ENCODE measurements at places on chromosomes 2 and 18. TPM values are rescaled to one million over a fixed set of nuclear protein-coding genes. Genes with fewer than 3 reads are reported as not detected.

Gene TUBA3E
- not detected for polyA plus RNA-seq

DNA sequence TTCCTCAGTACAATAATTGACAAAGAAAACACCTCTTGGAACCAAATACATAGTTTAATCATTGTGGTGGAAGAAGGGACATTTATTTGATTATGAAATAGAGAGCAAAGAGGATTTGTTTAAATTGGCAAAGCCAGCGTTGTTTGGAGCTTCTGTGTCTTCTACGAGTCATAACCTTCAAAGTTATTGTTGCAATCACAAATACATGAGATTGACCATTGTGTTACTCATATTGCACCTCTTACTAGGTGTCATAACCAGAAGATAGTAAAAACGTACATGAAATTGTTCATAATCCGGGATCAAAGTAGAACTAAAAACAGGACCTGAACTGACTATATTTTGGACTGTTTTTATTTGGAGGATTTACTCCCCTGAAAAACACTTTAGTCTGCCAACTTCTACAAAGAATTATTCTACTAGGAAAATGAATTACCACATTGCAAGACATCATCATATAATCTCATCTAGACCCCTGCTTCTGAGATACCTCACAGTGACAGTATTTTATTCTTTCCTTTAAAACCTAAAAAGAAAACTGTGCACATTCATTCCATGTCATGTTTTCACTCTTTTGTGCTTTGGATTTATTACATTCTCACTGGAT, 151.7 kb upstream of the KLF7 start:
- no peak for DNase-seq

- no peak for DNase-seq
Measured at GRCh38 chr2:930935-931334, 19.7 kb upstream of the SNTG2 start.

Gene RNF144A
- polyA plus RNA-seq = 17.1 TPM

DNA sequence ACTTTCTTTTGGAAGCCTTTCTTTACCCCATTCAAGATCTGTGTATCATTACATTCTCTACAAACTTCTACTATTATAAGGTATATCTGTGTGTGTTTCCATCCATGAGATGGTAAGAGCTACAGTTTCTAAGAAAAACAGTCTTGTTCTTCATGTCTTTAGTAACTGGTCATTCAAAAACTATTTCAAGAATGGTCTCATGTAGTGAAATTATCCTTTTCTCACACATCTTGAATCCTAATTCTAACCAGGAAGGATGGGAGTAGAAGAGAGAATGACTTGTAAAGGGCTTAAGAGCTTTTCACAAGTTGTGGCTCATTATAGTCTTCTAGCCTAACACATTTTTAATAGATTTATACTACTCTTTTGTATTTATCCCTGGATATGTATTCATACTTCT, 47.3 kb downstream of the ROCK1 start:
- no peak for DNase-seq
